ENCODE measurements at places on chromosomes 3 and 15. TPM values are rescaled to one million over a fixed set of nuclear protein-coding genes. Genes with fewer than 3 reads are reported as not detected.

The IMPG2 gene
- total RNA-seq: 0.11 TPM

The LDHAL6B gene
- not detected for total RNA-seq

The CCR8 gene
- 5.3 TPM for total RNA-seq

The POC1A gene
- 22.7 TPM for total RNA-seq

The ACSBG1 gene
- total RNA-seq: not detected

The IGSF10 gene
- not detected for total RNA-seq

Data from CD8-positive, alpha-beta memory T cell (primary cell).